ENCODE measurements at places on chromosomes 16 and 17. TPM values are rescaled to one million over a fixed set of nuclear protein-coding genes. Genes with fewer than 3 reads are reported as not detected.

Gene LGALS9C
- not detected for total RNA-seq

Gene SHISA6
- total RNA-seq = 0.52 TPM

Gene KRT34
- total RNA-seq = not detected

Gene SLC16A11
- total RNA-seq = not detected

Gene OTOP3
- total RNA-seq = not detected

- DNase-seq = no peak
Observed at GRCh38 chr16:57371494-57372371, 557 bp upstream of the CX3CL1 start.

- DNase-seq = no peak
Observed at GRCh38 chr16:85419503-85420408, 193.4 kb upstream of the GSE1 start.

DNA sequence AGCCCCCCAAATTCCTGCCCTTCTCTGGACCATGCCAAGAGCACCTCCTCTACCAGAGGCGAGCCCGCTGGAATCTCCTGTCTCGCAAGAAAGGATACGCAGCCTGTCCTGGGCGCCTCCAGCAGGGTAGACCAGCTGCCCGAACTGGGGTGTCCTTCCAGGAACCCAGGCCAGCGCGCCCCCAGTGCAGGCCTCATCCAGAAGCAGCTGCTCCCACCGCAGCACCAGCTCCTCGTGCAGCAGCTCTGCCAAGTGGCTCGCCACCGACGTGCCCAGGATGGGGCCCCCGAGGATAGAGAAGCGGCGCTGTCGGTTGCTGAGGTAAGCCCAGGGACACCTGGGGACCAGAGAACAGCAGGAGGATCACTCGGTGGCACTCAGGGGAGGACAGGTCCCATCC is 4.8 kb downstream of the TAF1C start:
- no peak for DNase-seq

DNA sequence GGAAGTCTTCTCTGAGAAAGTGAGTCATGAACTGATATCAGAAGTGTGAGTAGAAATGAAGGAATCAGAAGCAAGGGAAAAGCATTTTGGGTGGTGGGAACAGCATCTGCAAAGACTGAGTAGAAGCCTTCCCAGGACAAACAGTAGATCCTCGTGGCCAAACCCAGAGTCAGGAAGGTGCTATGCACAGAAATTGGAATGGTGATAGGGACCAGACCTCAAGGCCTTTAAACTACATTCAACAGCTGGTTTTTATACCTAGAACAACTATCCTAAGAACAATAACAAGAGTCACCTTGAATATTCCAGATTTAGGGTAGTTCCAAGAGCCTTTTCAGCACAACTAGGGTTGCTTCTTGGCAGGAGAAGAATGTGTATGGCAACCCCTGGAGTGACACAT is 15.3 kb downstream of the ABAT start:
- no peak for DNase-seq

- no peak for DNase-seq
Observed at GRCh38 chr17:40604327-40605080, 39.2 kb upstream of the CCR7 start.

DNA sequence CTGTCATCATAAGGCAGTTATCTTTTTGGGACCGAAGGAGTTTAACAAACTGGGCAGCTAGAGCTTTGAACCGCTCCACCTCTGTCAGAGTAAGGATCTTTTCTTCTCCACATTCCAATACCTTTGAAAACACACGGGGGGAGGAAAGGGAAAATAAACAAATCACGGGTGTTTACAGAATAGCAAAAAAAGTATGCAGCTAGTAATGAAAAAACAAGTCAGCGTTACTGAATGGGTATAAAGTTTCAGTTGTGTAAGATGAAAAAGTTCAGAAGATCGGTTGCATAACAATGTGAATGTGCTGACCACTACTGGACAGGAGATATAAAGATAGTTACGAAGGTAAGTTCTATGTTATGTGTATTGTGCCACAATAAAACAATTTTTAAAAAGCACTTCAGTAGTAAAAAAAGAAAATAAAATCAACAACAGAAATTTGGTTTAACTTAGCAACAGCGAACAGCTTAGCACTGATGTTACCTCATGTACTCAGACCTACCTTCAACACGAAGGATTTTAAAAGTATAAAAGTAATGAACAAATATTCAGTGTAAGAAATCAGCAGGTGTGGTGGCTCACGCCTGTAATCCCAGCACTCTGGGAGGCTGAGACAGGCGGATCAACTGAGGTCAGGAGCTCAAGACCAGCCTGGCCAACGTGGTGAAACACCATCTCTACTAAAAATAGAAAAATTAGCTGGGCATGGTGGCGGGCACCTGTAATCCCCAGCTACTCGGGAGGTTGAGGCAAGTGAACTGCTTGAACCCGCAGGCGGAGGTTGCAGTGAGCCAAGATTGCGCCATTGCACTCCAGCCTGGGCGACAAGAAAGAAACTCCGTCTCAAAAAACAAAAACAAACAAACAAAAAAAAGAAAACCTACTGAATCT is 34.3 kb downstream of the MARF1 start:
- DNase-seq = no peak

DNA sequence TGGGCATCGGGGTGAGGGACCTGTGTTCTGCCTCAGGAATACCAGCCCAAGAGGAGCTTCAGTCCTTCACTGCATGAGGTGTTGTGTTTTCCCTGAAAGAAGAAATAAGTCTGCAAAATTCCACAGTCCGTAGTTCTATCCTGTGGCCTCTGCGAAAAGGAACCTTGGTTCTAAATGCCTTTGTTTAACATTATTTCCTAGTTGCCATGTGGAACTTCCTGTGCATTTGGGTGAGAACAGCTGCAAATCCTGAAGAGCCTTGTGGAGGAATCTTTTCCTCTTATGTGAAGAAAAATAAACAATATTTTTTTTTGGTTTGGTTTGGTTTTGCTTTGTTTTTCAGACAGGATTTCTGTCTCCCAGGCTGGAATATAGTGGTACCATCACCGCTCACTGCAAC is 9.8 kb downstream of the PSKH1 start:
- no peak for DNase-seq

- DNase-seq = no peak
Observed at GRCh38 chr16:85042167-85042526, 14.6 kb downstream of the KIAA0513 start.

GRCh38 chr16:74565378-74565777 is 41.5 kb downstream of the GLG1 start:
- no peak for DNase-seq

All from GM23338 (cell line).